GOT3 (cell line): ENCODE measurements at places on chromosomes 7 and 10.

DNA sequence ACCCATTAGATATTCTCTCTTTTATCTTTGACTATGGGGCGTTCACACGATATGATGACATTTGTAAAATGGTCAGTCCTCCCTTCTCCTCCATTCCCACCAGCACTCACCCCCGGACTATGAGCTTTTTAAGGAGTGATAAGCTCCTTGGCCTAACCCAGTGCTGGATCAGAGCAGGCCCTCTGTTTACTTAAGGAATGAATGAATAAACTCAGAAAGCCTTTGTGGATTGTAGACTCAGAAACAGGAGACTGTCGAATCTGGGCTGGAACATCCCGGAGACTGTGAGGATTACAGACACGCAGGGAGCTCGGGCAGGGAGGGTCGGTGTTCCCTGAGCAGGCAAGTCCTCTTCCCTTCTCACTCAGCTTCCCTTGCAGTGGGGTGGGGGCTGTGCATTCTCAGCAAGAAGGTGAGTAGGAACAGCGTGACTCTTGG, 6.8 kb upstream of the ZCCHC24 start:
- no peak for DNase-seq

GRCh38 chr7:94295850-94296249, 98.8 kb upstream of the COL1A2 start:
- no peak for DNase-seq

DNA sequence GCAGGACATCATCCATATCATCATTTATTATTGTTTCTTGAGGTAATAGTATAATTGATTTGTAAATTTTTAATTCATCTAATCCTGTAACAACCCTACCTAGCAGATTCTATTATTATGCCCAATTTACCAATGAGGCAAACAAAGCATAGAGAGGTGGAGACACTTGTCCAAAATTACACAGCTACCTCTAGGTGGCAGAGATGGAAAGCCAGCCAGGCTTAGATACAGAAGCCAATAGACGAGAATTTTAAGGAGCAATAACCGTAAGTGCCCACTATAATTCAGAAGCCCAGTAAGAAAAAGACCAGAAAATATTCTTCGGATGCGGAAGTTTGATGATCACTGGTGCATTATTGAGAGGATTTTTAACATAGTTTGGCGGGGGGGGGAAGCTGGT, 54.0 kb downstream of the ANK3 start:
- no peak for DNase-seq

- DNase-seq = peak; percentile 46
These were observed at the start of gene FAS for GRCh38 chr10:88990384-88991160. Gene FAS (plus strand): TSS chr10:88990798. CDS start chr10:88990877, 79 bp downstream.

GRCh38 chr7:75889826-75890225, 11.0 kb downstream of the RHBDD2 start:
- no peak for DNase-seq

GRCh38 chr7:56007891-56008290, 43.4 kb downstream of the PSPH start:
- no peak for DNase-seq

DNA sequence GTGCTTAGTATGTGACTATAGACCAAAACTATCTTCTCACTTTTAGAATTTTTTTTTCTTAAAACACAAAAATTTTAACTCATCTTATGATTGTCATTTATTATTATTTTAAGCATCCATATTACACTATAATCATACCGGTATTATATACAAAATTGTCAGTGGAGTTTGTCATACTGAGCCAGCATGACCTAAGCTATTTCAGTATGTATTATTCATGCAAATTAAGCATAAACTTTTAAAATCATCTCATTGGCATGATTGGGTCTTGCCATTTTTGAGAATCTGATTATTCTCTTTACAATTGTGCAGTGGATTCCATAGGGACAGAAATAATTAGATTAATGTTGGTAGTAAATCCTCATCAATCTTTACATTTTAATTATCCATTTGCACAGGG, 46.2 kb upstream of the STMP1 start:
- DNase-seq = no peak

DNA sequence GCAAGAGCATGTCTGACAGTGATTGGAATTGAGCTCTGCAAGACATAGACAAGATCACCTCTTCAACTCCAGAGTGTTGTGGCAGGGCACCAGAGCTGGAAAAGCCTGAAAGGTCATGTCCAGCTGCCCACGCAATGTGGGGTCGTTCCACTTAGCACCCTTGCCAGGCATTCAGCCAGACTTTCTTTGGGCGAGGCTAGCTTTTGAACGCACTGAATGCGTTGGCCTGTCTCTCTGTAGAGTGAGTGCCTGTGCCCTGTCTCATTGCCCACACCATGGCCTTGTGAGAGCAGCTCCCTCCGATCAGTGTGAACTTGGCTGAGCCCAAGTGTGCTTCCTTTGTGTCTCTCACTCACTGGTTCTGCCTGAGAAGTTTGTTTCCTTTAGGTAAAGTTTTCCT, 23.3 kb downstream of the UBTD1 start:
- no peak for DNase-seq

- DNase-seq = no peak
These were observed 88.9 kb downstream of the C1GALT1 start for GRCh38 chr7:7271094-7271874.

GRCh38 chr7:112546723-112547513, 66.1 kb downstream of the LSMEM1 start:
- no peak for DNase-seq

GRCh38 chr7:613442-614140, 93.9 kb upstream of the PDGFA start:
- no peak for DNase-seq

DNA sequence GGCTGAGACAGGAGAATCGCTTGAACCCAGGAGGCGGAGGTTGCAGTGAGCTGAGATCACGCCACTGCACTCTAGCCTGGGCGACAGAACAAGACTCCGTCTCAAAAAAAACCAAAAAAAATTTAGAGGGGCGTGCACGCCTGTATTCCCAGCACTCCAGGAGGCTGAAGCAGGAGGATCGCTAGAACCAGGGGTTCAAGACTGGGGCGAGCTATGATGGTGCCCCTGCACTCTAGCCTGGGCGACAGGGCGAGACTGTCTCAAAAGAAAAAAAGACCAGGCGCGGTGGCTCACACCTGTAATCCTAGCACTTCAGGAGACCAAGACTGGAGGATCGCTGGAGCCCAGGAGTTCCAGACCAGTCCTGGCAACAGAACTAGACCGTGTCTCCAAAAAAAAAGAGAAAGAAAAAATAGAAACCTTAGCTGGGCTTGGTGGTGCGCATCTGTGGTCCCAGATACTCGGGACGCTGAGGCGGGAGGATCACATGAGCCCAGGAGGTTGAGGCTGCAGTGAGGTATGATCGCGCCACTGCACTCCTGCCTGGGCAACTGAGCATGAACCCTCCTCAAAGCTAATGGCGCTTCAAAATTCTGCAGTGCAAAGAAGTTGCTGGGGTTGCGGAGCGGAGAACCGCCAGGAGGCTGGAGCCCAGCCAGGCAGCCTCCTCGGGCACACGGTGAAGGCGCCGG, 382 bp upstream of the MBLAC1 start:
- no peak for DNase-seq

- DNase-seq = no peak
These were observed 7.5 kb upstream of the GPER1 start for GRCh38 chr7:1080252-1080920.

- DNase-seq = no peak
These were observed 287.1 kb downstream of the WDR11 start for GRCh38 chr10:121138112-121138860.

DNA sequence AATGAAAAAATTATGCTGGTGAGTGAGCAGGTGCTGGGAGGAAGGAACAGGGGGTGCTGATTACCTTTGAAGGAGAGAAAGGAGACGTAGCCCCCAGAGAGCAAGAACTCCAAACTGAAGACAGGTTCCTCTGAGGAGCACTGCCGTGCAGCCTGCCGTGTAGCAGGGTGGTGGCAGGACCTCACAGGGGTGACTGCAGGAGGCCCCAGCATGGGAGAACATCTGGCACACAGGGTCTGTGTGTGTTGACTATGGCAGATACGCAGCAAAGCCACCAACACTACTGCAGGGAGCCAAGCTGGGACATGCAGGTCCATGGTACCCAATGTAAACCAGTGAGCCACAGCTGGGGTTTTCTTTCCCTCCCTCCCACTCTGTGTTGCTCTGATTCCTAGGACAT, 192.1 kb upstream of the PDE1C start:
- DNase-seq = no peak

GRCh38 chr7:131105294-131105798, 222.3 kb upstream of the MKLN1 start:
- DNase-seq = no peak

DNA sequence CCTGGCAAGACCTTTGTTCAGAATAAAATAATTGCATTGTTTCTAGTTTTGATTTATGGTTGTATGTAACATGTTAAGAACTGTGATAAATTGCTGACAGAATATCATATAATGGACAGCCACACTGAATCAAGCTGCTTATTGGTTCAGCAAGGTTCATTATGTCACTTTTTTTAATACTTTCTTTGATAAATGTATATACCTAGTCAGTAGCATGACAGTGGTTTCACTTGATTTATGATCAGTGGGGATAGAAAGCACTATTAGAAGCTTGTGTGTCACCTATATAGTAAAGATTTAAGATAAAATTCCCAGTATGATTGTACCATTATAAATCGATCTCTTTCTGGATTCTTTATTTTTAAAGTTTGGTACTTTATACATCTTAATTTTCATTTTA, 4.5 kb downstream of the BUB3 start:
- DNase-seq = no peak

- no peak for DNase-seq
These were observed 121.0 kb downstream of the SORBS1 start for GRCh38 chr10:95440038-95440725.

DNA sequence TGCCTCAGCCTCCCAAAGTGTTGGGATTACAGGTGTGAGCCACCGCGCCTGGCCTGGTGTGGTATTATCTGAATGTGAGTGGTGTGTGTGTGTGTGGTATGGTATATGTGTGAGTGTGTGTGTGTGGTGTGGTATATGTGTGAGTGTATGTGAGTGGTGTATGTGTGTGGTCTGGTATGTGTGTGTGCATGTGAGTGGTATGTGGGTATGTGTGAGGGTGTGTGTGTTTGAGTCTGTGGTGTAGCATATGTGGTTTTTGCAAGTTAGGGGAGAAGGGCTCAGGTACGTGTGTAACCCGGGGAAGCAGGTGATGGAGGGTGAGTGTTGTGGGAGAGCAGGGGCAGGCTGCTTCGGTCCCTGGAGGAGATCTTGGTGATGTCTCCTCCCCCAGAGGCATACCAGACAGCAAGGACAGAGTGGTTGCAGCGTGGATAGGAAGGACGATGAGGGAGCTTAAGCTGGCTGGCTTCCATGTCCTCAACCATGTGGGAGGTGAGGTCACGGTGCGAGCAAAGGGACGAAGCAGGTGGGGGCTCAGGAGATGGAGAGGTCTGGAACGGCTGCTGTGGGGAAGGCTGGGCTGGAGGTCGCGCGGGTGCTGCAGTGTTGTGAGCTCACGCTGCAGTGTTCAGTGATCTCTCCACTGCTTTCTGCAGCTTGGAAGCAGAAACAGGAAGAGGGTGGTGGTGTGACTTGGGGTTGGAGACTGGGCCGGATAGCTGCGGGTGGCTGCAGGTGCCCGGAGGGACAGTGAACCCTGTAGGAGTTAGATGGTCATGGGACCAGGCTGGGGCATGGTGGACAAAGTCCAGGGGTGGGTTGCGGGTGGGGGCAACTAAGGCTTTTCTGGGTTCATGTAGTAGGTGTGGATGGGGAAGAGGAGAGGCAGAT, 5.0 kb downstream of the ZYX start:
- DNase-seq = no peak

DNA sequence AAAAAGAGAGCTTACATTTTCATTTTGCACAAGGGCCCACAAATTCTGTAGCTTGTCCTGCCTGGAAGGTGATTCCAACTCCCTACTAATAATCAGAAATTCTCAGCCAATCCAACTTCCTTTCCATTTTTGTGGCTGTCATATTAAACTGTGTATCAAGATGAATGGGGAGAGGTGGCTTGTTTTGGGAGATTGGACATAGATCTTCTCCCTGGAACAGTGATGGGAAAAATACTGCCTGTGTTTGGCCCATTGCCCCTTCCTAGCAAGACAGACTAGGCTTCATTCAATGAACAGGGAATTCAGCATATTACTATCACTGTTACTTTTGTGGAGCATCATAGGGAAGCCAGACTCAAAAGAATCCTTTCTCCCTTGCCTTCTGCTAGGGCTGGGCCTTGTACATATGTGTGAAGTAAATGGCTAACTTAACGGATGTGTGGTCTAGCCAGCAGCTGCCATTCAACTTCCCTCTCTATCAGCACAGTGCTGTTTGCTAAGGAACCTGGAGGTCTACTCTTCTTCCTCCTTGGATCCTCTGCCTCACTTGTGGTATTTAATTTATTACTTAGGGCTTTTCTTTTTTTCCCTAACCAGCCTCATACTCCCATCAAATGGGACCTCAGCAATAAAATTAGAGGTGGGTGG, 326.0 kb downstream of the BICC1 start:
- DNase-seq = no peak

- DNase-seq = no peak
These were observed 29.5 kb upstream of the ZNF107 start for GRCh38 chr7:64636386-64636785.
